T-helper 17 cell (primary cell): ENCODE measurements at places on chromosomes 6 and 20. TPM values are rescaled to one million over a fixed set of nuclear protein-coding genes. Genes with fewer than 3 reads are reported as not detected.

PCK1 gene
- not detected for total RNA-seq

PSMA7 gene
- 144 TPM for total RNA-seq

PLEKHG1 gene
- 12.9 TPM for total RNA-seq

CLVS2 gene
- not detected for total RNA-seq

CHRNA4 gene
- not detected for total RNA-seq

PDE7B gene
- total RNA-seq, result 0.18 TPM

NECAB3 gene
- total RNA-seq, result 12.2 TPM

DNA sequence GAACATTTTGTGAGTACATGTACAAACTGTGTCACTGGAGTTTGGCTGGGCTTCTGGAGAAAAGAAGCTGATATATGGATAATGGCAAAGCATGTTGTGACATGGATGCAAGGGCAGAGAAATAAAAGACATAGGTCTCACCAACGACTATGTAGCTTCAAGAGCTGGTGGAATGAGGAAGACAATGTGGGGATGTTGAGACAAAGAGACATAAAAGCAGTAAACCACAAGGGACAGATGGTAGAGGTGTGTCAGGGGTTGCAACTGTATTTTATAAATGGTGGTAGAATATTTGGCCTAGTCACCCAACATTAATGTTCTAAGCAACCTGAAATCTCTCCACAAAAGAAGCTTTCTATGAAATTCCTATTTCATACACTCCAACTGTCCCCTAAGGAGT is 199.0 kb downstream of the KCNQ5 start:
- no peak for DNase-seq

DNA sequence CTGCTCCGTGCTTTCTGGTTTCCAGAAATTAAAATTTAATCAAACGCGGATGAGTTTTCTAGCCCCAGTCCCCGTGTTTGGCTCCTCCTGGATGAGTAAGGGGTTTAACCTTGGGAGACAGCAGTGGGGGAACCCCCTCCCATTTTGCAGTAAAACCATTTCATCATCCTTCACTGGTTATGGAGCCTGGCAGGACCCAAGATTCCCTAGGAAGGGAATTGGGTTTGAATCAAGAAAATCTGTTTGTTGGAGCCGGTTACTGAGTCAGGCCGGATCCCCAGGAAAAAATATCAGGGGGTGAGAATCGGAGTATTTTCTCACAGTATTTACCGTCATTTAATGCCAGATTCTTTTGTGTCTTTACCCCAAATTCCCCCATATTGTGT is 754 bp downstream of the YWHAB start:
- no peak for DNase-seq

- DNase-seq, result no peak
Measured at GRCh38 chr6:5184218-5184617, 76.5 kb downstream of the LYRM4 start.

DNA sequence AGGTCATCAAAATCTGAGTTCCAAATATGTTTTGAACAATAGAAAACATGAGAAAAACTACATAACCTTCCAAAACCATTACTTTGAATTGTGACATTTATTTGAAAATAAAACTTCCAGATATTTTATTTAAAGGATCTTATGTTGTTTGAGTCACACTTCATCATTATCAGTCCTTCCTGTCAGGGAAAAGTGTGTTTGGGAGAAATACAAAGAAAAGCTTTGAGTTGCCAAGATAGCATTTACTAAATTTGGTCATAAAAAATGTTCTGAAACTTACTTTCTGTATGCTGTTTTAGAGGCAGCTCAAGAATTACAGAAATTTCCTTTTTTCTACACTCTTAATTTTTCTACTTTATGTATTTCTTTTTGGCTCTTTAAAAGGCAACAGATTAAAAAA is 208.2 kb upstream of the RIN2 start:
- no peak for DNase-seq

GRCh38 chr6:99712519-99712918 is 105.9 kb downstream of the PRDM13 start:
- DNase-seq, result no peak

DNA sequence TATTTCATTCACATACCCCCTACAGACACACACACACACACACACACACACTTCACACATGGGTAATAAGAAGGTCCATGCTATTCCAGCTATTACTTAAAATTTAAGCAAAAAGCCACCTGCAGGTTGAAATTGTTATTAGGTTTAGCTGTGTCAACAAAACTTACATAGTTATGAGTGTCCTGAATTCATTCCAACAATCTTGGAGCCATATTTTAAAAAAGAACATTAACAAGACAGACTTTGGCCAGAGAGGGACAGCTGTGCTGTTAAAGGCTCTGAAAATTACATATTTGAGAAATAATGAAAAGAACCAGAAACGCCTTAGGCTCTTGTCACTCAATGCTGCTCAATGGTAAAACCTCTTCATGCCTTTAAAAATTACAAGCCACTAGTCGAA is 455.3 kb downstream of the EPM2A start:
- DNase-seq, result no peak

DNA sequence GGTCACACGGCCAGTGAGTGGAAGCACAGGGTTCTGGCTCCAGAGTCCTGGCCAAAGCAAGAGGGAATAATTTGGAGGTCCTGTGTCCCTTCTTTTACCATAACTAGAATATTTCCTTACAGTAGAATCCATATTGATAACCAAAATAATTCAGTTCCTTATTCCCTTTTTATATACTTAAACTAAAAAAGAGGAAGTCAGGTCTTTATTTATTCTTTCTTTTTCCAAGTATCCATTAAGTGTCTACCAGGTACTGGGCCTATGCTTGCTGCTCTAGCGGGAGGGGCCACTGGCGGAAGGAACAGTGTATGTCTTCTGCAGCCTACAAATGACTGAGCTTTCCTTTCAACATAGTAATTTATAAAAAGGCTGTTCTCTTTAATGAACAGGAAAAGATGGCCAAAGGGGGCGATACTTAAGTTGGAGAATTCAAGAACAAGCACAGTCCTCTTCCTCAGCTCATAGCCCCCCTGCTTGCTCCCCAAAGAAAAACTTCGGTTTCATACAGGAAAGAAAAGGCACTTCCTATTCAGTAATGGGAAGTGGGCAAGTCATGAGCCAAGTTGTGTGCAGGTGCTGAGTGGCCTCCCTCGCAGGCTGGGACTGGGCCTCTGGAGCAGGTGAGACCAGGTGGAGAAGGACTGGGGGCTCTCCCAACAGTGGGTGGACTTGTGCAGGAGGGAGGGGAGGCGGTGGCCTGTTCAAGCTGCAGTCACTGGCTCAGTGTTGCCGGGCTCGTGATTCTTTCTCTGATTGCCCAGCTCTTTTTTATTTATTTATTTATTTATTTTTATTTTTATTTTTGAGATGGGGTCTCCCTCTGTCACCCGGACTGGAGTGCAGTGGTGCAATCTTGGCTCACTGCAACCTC is 110.9 kb downstream of the ARMC2 start:
- no peak for DNase-seq

- DNase-seq, result no peak
Measured at GRCh38 chr20:57308451-57309271, 20.9 kb upstream of the SPO11 start.

- no peak for DNase-seq
Measured at GRCh38 chr6:132028029-132028428, 76.9 kb upstream of the CCN2 start.

DNA sequence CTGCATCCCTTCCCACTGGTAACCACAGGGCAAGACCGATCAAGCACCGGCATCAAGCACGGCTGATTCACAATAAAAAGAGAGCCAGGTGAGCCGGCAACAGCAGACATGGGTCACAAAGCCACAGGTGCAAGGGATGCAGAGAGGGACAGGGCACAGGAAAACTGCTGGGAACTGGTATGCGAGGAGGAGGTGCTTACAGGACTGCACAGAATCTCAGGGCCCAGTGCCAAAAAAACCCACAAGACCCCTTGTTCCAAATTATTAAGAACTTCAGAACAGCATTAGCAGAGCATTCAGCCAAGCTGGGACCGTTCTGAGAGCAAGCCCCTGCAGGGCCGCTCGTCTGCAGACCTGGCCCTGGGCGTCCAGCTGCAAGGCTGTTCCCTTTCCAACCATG is 35.4 kb downstream of the BFSP1 start:
- no peak for DNase-seq

- no peak for DNase-seq
Measured at GRCh38 chr20:37356961-37357371, 11.0 kb downstream of the SRC start.

DNA sequence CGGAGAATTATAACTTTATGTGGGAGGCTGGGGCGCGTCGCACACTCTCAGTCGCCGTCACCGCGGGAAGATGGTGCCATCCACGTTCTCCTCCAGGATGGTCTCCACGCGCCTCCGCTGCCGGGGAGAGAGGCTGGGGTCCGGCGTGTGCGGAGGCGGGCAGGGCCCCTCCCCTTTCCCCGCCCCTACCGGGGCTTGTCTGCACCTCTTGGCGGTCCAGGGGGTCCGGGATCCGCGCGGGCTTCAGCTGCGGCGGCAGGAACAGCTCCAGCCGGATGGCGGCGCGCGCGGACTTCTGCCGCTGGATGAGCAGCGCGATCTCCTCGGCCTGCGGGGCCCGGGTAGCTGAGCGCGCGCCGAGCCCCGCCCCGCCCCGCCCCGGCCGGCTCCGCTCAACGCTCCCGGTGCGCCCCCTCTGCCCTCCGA is 807 bp downstream of the LKAAEAR1 start:
- peak; percentile 63 for DNase-seq

- no peak for DNase-seq
Measured at GRCh38 chr6:28462401-28462800, 19.1 kb upstream of the ZSCAN23 start.

DNA sequence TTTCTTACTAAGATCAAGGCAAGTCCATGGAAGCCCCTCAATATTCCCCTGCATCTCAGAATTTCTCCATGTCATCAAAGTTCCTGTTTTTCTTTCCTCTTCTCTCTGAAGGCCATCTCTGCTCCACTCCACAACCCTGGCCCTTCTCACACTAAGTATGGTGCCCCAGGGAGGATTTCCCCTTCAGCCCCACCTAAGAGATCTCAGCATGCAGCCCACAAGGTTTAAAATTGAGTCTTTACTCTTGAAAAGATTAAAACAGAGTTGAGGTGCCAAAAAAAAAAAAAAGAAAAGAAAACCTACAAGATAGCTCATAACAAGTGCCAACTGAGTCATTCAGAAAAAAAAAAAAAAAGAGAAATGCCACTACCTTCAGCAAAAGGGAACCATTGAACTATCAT is 36.5 kb upstream of the TNFAIP3 start:
- no peak for DNase-seq
